Renal cortical epithelial cell (primary cell): ENCODE measurements at places on chromosomes 13 and 19. TPM values are rescaled to one million over a fixed set of nuclear protein-coding genes. Genes with fewer than 3 reads are reported as not detected.

GRCh38 chr13:112118451-112119064 is 51.6 kb downstream of the SOX1 start:
- DNase-seq = no peak

Gene LILRB5
- total RNA-seq = not detected in 2 replicates

- no peak for DNase-seq
Observed at GRCh38 chr19:30362156-30362754, 9.9 kb upstream of the ZNF536 start.

GRCh38 chr13:37014609-37015008 is 14.0 kb downstream of the EXOSC8 start:
- DNase-seq = no peak

Gene COLGALT1
- total RNA-seq = 53.9 and 75.0 TPM in 2 replicates

Gene TEX29
- total RNA-seq = not detected in 2 replicates
